ENCODE measurements at places on chromosomes 2 and 18.

GRCh38 chr18:8322486-8322885 is 286.8 kb upstream of the RAB12 start:
- no peak for DNase-seq

GRCh38 chr2:214591366-214591765 is 180.5 kb downstream of the VWC2L start:
- DNase-seq = no peak

DNA sequence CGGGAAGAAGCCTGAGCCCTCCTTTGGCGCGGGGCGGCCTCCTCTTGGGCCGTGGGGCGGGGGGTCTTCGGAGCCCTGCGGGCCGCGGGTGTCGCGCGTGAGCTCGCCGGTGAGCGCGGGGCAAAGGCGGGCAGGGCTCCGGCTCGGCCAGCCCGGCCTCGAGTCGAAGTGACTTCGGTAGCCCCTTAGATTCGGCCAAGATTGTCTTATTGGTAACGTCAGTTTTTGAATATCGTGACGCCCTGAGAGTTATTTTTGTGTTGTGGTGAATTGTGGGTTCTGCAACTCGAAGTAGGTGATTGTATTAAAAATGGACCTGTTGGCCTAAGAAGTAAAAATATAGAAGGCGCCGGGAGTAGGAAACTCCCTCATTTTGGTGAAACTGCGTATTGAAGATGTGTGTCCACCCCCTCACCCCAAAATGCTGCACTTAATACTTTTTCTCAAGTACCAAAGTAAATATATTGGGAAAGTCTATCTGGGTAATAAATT is 669 bp downstream of the MARCHF7 start:
- DNase-seq = no peak

DNA sequence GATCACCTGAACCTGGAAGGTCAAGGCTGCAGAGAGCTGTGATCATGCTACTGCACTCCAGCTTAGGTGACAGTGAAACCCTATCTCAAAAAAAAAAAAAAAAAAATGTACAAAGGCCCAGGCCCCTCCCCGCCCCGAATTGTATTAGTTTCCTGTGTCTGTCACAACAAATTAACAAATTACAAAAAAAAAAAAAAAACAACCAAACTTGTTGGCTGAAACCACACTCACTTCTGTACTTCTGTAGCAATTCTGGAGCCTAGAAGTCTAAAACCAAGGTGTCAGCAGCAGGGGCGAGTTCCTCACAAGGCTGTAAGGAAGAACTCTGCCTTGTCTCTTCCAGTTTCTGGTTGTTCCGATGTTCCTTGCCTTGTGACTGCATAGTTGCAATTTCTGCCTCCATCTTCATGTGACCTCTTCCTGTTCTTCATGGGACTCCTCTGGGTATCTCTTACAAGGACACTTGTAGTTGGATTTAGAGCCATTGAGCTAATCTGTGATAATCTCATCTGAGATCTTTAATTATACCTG is 100.8 kb upstream of the ZSWIM2 start:
- DNase-seq = no peak

DNA sequence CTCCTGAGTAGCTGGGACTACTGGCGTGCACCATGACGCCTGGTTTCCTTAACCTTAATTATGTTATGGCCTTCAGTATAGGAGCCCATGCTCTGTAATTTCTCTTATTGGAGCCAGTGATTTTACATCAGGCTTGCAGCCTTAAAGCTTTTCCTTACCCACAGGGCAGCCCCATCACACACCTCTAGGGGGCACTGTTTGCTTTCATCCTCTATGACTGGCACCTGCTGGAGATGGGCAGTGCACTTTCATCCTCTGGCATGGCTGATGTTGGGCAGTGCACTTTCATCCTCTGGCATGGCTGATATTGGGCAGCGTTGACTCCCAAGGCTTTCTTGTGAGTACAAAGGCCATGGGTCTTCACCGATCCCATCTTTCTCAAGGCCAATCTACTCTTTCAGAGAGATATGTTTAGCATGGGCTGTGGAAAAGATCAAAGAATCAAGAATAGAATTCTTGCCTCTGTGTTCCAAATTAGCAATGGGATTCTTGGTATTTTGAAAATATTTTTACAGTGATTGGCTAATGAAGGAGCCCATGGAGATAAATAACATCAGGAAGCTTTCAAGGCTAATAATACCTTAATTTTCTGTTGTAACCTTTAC is 80.7 kb upstream of the MEX3C start:
- DNase-seq = no peak

GRCh38 chr2:40038646-40039045 is 259.6 kb upstream of the THUMPD2 start:
- no peak for DNase-seq

- no peak for DNase-seq
Measured at GRCh38 chr18:6052449-6052913, 157.2 kb upstream of the TMEM200C start.

DNA sequence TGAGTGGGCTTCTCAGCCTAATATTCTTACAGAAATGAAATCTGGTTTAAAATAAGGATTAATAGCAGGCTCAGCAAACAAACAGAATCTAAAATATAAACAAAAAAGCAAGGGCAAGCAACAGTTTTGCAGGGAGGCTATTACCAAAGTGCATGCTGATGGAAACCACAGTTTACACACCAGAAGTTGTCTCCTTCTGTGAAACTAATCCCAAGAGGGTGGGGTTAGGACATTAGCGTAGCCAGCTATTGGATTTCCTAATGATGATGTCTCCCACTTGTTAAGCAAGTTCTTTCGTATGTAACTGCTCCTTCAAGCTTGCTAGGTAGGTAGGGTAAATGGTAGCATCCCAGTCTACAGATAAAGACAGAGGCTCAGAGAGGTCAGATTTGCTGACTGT is 65.0 kb upstream of the TSPYL6 start:
- no peak for DNase-seq

GRCh38 chr2:160558531-160558930 is 64.9 kb upstream of the RBMS1 start:
- DNase-seq = no peak

GRCh38 chr2:148306027-148306426 is 285.1 kb downstream of the MBD5 start:
- no peak for DNase-seq
